Body of pancreas (tissue), 4 donors: ENCODE measurements at places on chromosomes 6 and 20.

GRCh38 chr6:137512757-137513605 is 18.8 kb upstream of the OLIG3 start:
- DNase-seq = no peak

DNA sequence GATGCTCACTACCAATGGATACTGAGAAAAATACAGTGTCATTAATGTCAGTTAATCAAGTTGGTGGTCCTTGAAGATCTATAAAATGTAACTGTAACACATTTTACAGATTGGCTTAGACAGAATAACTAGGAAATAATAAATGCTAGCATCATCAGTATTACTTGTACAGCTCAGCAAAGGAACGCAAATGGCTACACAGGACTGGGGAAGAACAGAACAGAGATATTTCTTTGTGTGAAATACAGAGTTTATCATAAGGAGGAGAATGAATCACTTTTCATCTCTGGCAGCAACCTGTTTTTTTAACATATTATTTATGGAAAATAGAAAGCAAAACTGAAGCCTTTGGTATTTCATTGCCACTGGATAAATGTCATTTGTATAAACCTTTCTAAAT is 8.2 kb upstream of the QKI start:
- no peak for DNase-seq

- peak; percentile 79 for DNase-seq
Measured at GRCh38 chr6:40308533-40309306, 278.4 kb downstream of the LRFN2 start.

DNA sequence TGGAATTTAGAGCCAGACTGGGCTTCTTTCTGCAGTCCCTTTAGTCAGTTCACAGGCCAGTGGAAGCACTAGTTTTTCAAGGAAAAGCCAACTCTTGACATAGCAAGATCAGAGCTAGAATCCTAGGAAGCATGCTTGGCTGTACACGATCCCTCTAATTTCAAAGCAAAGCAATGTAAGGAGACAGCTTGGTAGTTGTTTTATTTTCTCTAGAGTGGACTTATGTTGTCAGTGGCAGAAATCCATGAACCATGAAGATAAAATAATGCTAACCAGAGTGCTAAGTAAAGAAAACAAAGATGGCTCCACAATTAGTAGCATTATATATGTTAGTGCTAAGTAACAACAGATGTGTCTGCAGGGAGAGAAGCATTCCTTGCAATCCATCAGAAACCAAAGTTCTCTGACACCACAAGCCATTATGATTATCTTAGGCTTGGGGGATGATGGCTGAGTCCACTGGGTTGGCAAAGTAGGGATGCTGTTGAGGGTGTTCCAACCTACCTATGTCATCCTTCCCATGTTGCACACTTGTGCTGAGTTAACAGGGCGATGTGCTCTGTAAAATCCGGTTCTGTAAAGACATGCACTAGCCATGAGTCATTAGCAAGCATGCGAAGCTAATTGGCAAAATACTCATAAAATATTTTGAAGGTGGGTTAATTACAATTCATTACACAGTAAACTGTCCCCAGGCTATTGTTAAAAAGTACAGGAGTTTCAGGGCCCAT is 115.2 kb downstream of the BMP2 start:
- DNase-seq = no peak
